ENCODE measurements at places on chromosomes 3 and 15. TPM values are rescaled to one million over a fixed set of nuclear protein-coding genes. Genes with fewer than 3 reads are reported as not detected.

DNA sequence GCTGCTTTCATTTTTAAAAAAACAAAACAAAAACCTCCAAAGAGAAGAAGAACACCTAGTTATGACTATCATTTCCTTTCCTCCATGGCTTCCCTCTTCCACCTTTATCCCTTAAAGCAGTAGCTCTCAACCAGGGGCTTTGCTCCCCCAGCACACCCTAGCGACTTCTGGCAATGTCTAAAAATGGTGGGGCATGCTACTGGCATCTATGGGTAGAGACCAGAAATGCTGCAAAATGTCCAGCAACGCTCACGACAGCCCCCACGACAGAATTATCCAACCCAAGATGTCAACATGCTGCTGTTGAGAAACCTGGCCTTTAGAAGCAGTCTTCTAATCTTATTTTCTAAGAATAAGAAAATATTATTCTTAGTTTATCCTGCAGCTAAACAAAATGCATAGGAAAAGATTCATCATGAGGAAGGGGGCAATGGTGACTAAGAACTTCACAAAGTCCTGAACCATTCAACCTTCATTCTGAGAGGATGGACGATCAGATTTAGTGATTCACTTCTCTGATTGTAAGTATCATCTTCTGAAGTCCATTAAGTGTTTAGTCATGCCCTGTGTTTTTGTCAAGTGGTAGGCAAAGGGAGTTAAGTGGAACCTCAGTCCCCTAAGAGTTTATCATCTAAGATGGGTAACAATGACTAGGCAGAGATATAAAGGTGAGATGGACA lies 81.7 kb downstream of the CCNL1 start:
- no peak for DNase-seq

DNA sequence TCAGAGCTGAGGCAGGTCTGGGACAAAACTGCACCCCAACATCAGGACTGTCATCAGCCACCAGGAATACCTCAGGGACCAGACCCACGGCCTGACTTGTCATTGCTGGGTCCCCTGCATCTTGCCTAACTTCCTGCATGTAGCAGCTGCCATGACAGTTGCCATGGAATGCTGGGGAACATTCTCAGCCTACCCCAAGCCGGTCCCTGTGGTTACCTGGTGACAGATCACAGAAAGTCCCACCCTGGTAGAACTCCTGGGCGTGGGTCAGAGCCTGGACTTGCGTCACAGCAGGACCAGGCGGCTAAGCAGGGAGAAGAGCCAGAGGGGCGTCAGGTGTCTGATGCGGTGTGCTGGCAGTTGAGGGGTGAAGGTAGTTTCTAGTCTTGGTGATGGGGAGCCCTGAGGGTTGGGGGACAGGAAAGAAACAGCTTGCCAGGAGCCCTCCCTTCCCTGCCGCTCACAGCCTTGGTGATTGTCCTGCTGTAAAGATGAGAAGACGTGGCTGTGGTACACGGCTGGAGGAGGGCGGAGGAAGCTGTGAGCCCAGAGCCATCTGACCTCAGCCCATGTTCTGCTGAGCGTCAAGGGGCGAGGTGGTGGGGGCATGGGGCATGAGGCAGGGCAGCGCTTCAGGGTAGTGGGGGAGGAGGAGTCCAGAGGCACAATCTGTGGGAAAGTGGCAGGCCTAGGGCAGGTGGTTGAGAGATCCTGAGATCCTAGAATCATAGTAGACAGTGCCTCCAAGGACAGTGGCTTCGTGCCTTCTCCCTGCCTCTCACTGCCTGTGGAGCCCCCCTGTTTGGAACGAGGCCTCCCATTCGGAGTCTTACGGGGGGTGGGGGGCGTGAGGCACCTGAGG lies 5.4 kb downstream of the H1-8 start:
- DNase-seq: no peak

DNA sequence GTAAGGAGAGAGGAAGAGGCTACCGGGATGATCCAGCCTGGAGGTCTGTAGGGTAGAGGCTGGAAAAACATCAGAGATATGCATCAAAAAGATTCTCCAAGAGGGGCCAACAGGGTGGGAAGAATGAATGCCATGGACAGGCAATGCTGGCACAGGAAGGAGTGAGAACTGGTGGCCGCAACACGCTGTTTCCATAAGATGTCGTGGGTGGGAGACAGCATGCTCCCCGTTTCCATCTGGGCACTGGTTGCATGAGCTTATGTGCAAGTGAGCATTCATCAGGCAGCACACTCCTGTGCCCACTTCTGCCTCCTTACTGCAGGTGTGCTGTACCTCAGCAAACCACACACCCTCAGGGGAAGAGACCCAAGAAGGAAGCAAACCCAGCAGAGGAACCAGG lies 59.4 kb downstream of the GABRB3 start:
- DNase-seq: no peak

DNA sequence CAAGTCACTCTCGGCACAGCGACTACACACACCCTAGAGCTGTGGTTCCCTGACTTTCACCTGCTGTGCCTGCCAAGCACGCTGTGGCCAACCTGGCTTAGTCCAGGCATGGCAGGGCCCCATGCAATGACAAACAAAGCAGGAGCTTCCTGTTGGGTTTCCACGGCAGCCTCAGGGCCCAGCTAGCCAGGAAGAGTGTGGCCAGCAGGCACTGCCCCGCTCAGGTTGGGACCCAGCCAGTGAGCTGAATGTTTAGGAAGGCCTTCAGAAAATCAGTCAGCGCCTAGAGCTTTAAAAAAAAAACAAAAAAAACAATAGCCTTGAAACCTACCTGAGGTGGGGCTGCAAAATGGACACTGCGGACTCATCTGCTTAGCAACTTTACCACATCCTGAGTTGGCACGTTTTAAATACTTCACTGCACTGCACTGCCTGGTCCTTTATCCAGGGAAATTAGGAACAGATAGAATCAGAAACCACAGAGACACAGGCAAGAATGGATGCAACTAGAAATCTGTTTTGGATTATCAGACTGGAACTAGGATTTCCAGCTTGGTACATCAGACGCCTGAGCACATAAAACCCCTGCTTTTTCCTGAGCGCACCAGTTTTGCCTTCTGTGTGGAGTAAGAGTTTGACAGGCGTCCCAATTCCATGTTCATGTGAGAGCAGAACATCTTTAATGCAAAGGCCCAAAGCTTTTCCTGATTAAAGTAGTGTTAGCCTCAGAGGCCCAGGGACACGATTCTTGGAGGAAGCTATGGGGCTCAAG lies 36.2 kb upstream of the LDHAL6B start:
- no peak for DNase-seq

DNA sequence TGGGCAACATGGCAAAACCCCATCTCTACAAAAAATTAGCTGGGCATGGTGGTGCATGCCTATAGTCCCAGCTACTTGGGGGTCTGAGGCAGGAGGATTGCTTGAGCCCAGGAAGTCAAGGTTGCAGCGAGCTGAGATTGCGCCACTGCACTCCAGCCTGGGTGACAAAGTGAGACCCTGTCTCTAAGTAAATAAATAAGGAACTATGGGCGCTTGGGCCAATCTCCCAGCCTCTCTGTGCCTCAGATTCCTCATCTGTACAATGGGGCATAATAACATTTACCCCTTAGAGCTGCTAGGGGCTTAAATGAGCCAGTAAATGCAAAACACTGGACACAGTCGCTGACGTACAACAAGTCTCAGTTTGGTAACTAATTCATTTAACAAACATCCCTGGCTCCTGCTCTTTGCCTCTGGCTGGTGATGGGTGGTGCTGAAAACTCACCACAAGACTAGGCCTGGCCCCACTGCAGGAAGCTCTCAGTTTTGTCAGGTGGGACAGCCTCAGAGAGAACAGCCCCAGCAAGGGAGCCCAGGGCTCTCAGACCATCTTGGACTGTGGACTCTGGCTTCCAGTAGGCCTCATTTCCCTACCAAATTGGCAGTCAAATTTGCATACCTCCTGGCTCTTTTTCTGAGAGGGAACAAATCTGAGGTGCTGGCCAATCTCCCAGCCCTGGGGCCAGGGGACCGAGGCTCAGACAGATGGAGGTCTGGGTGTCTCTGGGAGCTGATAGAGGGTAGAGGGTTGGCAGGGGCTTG lies 6.4 kb upstream of the TBC1D2B start:
- DNase-seq: peak; percentile 20

GRCh38 chr3:56189536-56189935 lies 278.7 kb downstream of the ERC2 start:
- DNase-seq: no peak

DNA sequence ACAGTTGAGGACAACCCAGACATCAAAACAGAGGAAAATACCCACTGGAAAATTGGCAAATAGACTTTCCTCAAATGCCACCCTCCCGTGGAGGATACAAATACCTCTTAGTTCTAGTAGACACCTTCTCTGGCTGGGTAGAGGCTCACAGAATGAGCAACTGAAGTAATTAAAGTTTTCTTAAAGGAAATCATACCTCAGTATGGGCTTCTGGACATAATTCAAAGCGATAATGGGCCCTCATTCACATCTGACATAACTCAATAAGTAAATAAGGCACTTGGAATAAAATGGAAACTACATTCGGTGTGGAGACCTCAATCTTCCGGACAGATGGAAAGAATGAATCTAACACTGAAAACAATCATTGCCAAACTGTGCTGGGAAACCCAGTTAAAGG lies 115.2 kb upstream of the PLCL2 start:
- no peak for DNase-seq

- no peak for DNase-seq
Measured at GRCh38 chr3:184377374-184377773, 633 bp downstream of the THPO start.

DNA sequence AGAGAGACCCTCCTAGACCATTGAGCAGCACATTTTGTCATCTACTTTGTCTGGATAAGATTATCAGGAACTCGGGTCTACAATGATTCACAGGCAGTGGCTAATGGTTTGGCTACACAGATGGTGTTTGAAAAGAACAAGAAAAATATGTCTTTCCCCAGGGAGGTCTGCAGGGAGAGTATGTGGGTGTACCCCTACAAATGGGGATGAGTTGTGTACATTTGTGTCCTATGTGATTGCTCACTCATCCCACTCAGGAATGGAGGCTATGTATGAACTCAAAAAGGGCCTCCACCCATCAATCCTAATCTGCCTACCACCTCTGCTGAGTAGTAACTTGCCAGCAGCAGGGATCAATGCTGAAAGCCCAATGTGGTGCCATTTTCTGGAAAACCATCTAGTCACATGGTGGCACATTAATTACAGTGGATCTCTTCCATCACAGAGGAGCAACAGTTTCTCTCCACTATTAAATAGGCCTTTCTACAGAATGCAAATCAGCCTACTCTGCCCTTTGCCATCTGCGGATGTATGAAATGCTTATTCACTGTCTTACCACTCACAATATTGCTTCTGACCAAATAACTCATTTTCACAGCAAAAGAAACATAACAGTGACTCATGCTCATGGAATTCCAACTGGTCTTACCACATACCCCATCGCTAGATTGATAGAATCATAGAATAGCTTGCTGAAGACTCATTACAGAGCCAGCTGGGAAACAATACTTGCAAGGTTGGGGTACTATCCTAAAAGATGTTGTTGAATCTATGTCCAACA lies 48.3 kb upstream of the TRIM42 start:
- no peak for DNase-seq

DNA sequence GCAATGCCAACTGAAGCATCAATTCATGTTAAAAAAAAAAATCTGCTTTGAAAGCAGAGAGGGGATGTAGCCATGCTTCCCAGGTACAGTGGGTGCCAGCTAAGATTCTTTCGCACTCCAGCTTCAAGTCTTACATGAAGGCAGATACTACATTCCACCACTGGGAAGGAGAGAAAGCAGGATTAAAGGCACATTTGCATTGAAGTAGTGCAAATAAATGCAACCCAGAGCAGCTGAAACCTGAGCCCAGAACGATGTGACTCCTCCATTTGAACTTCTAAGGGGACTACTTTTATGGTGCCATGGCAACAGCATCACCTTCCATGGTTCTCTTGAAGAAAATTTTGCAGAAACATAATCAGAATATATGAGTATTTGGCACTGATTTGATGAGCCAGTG lies 19.1 kb upstream of the GJD2 start:
- DNase-seq: no peak

DNA sequence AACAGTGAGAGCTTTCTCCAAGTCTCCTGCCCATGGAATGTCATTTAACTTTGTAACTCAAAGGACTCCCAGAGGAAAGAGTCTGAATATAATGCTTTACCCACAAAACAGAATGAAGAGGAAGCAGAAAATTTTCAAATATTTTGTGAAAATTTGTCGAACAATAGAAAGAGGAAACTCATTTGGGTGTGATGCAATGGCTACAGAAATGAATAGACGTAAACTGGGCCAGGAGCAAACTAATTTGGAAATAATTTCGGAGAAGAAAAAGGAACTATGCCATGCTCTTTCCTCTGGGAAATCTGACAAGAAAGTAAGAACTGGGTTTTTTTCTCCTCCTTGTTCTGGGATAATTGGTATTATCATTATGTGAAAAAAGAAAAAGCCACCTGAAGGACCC lies 11.2 kb upstream of the SUMF1 start:
- DNase-seq: no peak

- DNase-seq: no peak
Measured at GRCh38 chr3:42839616-42840015, 30.4 kb downstream of the ACKR2 start.

DNA sequence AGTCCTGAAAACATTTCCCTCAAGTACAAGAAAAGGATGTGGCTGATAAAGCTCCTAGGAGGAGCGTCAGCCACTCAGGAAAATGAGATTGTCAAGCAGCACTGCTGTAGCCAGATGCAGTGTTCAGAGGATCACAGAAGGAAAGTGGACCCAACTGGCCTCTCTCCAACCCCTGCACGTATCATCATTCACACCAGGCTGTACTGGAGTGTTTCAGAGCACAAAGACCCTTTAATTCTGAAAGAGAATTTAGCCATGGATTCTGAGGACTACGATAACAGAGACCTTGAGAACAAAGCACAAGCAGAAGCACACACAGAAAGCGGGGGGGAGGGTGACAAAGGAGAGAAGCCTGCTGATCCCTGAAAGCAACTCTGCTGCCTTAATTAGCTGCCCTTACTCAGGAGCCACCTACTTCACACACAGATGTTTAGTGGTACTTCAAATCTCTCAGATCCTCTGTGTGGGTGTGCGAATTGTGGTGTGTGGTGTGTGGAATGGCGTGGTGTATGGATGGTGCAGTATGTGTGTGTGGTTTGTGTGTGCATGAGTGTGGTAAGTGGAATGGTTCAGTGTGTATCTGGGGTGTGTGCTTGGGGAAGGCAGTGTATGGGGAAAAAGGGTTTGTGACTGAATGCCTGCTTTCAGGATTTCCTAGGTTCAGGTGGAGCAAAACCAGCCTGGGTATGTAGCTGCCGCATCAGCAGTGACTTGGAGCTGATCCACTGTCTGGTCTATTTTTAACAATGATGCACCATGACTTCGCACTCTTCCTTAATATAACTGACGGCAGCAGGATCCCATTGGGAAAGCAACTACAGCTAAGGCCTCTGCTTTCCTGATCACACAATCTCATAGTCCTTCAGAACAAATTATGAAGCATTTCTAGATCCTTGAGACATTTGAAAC lies 192.5 kb downstream of the RSL24D1 start:
- DNase-seq: no peak

- DNase-seq: no peak
Measured at GRCh38 chr3:121473001-121473400, 72.8 kb downstream of the POLQ start.

MTFMT gene
- 14.5 TPM for total RNA-seq

ACSBG1 gene
- total RNA-seq: not detected

SI gene
- 1.0 TPM for total RNA-seq

DPPA2 gene
- not detected for total RNA-seq

FBXO22 gene
- 18.3 TPM for total RNA-seq

GPR87 gene
- not detected for total RNA-seq

ABCC5 gene
- 24.2 TPM for total RNA-seq

RPL22L1 gene
- 67.9 TPM for total RNA-seq

ZSCAN2 gene
- total RNA-seq: 7.9 TPM

ADGRG7 gene
- total RNA-seq: not detected

ARPP21 gene
- total RNA-seq: 0.29 TPM

CTSH gene
- total RNA-seq: 67.9 TPM

SEMA3F gene
- 51.5 TPM for total RNA-seq

TRIM42 gene
- total RNA-seq: not detected

ATP1B3 gene
- total RNA-seq: 354 TPM

EPB42 gene
- 2.8 TPM for total RNA-seq

MINAR1 gene
- total RNA-seq: 0.45 TPM

All from mesenteric fat pad (tissue), 1 donor.